ENCODE measurements at places on chromosomes 1 and 21.

- no peak for DNase-seq
Measured at GRCh38 chr1:55524006-55524405, 308.8 kb upstream of the USP24 start.

DNA sequence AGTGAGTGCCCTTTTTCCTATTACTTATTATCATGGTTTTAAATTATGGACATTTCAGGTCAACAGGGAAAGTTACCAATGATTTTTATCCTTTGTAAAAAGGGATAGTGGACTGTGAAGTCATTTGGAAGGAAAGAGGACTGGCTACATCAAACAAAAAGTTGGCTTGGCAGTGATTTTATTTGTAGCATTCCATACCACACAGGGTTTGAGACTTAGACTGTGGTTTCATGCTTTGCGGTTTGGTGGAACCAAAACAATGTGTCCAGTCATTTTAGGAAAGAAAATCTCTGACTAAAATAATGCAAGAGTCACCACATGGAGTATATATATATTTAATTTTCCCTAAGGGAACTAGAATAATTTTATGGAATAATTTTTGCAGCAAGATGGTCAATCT, 239.5 kb downstream of the HMCN1 start:
- DNase-seq = no peak

- DNase-seq = no peak
Measured at GRCh38 chr1:246113555-246114095, 393.5 kb downstream of the SMYD3 start.

DNA sequence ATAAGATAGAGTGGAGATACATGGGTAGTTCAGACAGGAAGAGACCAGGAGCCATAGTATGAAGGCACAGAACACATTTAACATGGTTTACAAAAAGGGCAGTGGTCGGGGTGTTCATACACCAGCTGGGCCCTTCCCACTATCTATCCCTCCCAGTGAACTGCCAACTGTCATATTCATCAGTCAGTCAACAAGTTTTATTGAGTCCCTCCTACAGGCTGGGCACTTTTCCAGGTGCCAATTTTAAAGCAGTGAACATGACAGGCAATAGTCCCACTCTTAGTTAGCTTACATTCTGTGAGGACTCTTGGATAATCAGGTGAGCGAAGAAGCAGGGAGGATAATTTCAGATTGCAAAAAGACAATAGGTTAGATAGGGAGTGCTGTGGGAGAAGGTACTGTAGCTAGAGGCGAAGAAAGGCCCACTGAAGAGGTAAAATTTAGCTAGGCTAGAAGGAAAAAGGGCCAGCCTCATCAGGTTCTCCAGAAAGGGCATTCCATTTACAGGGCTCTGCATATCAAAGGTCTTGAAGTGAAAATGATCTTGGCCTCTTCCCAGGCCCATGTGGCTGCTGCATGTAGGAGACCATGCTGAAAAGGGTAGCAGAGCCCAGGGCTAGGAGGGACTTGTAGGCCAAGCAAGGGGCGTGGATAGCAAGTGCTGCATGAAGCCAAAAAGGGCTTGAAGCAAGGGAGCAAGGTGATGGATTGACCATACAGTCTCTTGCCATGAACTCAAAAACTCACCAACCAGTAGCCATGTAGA, 274.7 kb upstream of the SNX7 start:
- no peak for DNase-seq

DNA sequence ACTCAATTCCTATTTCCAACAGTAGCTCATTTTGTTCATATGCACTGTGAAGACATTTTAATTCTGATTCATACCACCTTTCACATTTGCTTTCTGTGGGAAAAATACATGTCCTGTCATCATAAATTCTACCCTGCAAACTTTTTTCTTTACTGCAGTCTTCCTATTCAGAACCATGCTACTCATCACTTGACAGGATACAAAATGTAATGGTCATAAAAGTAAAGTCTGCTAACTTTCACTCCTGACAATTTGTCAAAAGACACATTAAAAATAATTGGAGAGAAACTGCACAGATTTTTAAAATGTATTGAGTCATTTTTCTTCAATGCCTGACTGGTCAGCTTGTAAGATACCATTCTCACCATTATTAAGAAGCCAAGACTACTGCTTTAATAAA, 1817.1 kb downstream of the BRINP3 start:
- no peak for DNase-seq

DNA sequence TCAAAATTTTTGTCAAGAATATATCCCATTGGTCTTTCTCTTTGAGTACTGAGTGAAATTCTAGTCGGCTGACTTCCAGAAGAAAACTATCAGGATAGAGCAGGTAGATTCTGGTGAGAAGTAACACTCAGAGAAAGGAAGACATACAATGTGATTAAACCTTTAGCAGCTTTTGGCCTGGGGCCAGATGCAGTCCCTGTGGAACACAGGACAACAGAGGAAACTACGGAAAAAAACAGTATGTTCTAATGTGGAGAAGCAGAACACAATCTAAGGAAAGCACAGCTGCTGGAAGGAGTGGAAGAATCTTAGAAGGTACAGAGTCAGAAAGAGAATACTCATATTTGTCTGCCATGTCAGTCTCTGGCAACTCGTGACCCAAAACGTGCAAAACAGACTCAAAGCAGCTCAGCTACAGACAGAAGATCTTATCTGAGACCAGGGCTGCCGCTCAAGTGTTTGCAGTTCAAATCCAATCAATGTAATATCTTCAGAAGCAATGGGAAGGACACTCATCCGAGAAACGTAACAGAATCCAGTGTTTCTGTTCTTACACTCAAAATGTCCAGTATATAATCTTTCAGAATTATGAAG, 283.8 kb downstream of the MRPL39 start:
- no peak for DNase-seq

DNA sequence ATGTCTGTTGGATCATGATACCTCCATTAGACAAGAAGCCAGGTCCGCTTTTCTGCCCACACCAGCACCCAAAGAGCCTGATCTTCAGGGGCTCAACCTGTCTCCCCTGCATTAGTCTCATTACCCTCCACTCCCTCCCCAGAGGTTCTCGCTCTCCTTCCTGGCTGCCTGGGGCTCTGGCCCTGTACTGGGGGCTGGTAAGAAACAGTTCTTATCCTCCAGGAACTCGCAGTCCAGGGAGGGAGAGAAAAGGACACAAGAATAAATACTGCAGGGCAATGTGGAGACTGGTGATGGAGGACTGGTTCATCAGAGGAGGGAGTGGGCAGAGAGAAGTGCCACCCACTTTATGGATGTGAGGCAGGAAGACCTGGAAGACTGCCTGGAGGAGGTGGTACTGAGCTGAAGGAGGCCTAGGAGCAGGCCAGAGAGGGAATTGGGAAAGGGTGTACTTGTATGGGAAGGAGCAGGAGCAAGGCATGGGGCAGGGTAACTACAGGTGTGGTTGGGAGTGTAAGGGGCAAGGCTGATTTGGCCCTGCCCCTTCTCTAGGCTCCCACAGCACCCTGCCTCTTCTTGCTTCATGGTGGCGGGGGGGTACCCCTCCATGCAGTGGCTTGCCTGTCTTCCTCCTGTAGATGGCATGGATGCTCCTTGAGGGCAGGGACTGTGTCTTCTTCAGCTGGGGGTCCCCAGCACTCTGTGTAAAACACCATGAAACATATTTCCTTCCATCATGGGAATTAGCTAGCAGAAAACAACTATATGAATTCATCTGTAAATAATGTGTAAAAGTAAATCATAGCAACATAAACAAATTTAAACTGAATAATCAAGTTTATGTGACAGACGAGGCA, 5.0 kb downstream of the LRRC71 start:
- DNase-seq = no peak
